Umbilical cord (tissue), 2 donors: ENCODE measurements at places on chromosomes 5 and 9.

DNA sequence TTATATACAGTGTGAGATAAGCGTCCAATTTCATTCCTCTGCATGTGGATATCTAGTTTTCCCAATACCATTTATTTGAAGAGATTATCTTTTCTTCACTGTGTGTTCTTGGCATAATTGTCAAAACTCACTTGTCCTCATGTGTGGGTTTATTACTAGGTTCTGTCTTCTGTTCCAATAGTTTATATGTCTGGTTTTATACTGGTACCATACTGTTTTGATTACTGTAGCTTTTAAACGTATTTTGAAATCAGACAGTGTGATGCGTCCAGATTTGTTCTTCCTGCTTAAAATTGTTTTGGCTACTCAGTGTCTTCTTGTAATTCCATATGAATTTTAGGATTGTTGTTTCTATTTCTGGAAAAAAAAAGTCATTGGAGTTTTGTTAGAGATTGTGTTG lies 10.2 kb downstream of the NDUFAF2 start:
- DNase-seq, result no peak

- peak; percentile 96 for DNase-seq
These were observed 159.3 kb downstream of the NR3C1 start for GRCh38 chr5:143244000-143244736.

DNA sequence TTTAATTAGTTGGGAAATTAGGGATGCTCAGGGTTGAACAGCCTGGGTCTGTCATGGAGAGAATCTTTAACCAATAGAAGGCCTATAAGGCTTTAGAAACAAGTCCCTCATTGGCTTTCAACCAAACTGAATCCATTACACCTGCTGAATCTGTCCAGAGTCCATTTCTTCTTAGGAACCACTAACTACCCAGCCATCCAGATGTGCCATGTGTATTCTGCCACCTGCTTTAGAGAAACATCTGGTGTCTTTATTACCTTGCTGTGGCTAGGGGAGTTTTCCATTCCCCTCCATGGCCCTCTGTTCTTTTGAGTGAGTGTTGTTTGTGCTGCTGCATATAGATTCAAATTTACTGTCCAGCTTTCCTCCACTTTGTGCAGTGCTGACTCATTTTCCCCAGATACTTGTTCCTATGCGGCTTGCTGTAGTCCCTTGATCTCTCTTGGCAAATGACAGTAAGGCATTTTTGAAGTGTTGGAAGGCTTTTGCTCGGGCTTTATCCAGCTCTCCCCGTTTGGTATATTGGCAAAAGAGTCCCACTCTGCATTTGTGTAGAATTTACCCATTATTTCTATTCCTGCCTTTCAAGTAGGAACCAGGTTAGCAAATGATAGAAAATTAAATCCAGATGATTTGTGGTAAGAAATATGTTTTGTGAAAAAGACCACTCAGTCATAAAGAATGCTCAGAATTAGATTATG lies 54.6 kb downstream of the NLN start:
- peak; percentile 82 for DNase-seq

- DNase-seq, result no peak
These were observed 7.0 kb upstream of the FBXO4 start for GRCh38 chr5:41918105-41918504.

GRCh38 chr9:98796364-98797101 lies at the start of gene ANKS6:
Gene ANKS6 (minus strand): TSS chr9:98796555. CDS start chr9:98796491, 64 bp downstream.
- peak; percentile 76 for DNase-seq

- no peak for DNase-seq
These were observed 61.8 kb upstream of the ARAP3 start for GRCh38 chr5:141743866-141744272.

DNA sequence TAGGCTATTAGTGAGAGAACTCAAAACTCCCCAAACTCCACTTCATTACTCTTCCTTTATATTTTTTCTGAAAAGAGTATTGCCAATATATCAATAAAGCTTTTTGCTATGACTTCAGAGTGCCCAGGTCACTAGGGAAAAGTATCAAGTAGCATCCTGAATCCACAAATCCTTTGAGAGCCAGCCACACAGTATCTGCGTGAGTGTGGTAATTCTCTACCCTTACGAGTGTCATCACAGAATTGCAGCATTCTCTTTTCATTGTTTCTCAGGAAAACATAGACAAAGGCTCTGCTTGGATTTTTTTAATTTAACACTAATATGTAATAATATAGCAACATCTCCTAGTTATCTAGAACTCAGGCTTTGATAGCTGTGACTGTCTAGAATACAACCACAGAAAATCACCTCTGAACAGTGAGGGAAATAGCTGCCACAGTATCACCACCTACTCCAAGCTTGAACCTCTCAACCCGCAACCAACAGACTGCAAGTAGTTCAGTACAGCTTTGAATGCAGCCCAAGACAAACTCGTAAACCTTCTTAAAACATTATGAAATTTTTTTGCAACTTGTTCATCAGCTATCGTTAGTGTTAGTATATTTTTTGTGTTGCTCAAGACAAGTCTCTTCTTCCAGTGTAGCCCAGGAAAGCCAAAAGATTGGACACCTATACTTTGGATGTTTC lies 79.3 kb upstream of the CCDC152 start:
- no peak for DNase-seq

- DNase-seq, result no peak
These were observed 10.7 kb upstream of the PRXL2C start for GRCh38 chr9:96665789-96666188.

- DNase-seq, result no peak
These were observed 34.7 kb downstream of the LPCAT1 start for GRCh38 chr5:1488882-1489680.

GRCh38 chr5:62680121-62680520 lies 101.5 kb downstream of the LRRC70 start:
- no peak for DNase-seq

GRCh38 chr5:86465052-86465838 lies 152.5 kb upstream of the COX7C start:
- DNase-seq, result no peak

DNA sequence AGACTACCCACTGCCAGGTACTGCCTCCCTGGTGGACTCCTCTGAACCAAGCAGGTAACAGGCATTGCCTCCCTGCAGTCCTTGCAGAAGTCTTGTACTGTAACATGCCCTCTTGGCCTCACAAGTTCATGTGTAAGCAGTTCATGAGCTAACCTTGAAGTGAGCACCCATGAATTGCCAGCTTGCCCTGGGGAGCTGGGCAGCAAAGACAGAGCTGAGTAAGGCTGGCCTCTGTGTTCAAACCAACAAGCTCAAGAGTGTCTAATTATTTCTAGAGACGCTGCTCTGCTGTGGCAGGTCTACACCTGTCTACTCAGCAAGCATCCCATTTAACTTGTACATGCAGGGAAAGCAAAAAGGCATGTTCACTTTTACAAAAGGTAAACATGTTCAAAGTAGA lies 113.5 kb downstream of the FEM1C start:
- no peak for DNase-seq

DNA sequence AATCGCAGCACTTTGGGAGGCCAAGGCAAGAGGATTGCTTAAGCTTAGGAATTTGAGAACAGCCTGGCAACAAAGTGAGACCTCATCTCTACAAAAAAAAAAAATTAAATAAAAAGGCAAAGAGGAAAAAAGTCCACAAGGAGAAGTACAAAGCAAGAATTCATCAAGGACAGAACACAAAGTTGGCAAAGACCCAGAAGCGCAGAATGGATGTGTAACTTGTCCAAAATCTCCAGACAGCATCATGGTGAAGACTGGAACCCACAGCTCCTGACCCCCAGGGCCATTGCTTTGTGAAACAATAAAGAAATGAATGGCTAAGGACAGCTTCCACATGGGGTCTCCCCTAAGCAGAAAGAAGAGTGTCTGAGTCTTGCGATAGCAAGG lies 7.8 kb downstream of the HSD17B3 start:
- no peak for DNase-seq

- no peak for DNase-seq
These were observed 3.6 kb downstream of the SLC12A7 start for GRCh38 chr5:1108023-1108864.

- peak; percentile 93 for DNase-seq
These were observed 1.3 kb upstream of the SH3PXD2B start for GRCh38 chr5:172455511-172456061.

DNA sequence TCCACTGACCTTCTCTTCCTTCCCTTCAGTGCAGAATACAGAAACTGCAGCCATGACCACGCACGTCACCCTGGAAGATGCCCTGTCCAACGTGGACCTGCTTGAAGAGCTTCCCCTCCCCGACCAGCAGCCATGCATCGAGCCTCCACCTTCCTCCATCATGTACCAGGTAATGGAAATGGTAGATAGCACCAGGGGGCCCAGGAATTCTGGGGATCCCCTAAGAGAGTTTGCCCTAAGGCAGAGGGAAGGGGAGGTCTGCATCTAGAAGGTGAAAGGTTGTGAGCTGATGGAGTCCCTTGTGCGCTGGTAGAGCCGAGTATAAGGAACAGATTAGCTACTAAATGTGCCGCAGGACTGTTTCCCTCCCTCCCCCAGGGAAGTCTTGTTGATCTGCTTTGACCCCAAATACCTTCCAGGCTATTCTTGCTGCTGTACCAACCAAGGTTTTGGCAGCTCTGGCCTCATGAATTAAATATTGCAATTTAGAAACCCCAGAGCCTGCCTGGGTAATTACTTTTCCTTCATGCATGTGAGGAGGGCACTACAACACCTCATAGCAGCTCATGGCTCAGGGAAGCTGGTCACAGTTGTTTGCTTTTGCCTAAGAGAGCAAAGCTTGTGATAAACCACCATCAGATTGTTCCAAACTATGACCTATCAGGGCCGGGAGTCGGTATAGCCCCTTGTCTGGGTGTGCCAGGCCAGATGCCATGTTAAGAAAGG lies 19.6 kb downstream of the CYFIP2 start:
- DNase-seq, result no peak

DNA sequence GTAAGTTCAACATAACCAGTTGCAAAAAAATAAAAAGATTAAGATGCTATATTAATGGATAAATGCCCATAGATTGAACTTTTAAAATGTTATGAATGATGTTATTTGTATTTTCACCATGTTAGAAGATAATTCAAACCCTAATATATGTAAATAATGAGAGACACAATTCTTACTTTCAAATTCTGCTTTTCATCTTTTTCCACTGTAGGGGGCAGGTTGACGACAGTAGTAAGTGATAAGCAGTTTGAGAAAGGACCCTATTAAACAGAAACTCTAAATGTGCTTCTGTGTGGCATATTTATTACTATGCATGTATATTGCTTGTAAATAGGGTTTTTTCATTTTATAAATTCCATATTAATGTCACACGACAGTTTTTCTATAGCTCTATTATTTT lies 591.1 kb downstream of the SEMA5A start:
- DNase-seq, result no peak

GRCh38 chr5:128015978-128016377 lies 67.6 kb upstream of the SLC12A2 start:
- DNase-seq, result peak; percentile 19

DNA sequence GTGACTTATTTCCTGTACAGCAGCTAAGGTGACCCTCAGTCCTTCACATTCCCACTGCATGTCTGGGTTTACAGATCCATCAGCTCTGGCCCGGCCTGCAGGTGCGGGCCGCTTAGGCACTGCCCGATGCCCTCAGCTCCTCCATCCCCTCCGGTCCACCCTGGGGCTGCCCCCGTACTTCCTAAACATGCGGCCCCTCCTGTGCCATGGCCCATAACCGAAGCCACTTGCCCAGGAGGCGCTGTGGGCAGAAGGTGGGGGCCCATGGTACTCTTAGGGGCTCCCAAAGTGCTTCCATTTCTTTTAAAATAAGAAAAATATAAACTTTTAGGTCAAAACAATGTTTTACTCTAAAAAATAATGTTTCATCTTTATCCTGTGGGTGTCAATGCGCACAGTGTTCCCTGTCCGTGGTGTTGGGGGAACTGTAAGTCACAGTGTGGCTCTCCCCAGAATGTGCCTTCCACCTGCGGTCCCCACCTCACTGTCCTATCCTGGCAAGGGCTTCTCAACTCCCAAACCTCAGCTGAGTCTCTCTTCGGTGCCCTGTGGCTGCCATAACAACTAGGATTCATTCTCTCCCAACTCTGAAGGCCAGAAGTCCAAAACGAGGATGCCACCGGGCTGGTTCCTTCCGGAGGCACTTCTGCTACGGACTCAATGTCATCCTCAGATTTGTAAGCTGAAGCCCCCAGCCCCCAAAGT lies 132.7 kb upstream of the LPCAT1 start:
- no peak for DNase-seq

DNA sequence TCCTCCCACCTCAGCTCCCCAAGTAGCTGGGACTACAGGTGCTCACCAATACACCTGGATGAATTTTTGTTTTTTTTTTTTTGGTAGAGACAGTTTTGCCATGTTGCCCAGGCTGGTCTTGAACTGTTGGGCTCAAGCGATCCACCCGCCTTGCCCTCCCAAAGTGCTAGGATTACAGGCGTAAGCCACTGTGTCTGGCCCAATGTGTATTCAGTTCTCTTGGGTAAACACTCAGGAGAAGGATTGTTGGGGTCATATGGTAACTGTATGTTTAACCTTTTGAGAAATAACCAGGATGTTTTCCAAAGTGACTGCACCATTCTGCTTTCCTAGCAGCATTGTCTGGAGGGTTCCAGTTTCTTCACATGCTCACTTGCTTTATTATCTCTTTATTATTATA lies 67.4 kb downstream of the TNPO1 start:
- no peak for DNase-seq

GRCh38 chr9:34995670-34996060 lies 6.1 kb downstream of the DNAJB5 start:
- no peak for DNase-seq

DNA sequence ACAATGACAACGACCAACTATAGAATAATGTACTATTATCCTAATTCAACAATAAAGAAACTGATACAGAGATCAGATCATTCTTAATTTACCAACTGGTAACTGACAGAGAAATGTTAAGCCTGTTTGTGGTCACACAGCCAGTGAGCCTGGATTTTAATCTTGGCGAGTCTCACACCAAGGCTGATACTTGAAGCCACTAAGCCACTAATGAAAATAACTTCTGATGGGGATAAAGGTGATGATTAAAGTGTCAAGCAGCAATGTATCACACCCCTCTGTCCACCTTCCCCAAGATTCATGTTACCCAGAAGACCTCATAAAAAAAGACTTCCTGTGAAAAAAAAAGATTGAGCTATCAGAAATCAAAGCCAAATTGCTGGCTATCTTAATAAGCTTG lies 350.5 kb downstream of the SPOCK1 start:
- DNase-seq, result no peak

- DNase-seq, result no peak
These were observed 14.6 kb downstream of the ARL14EPL start for GRCh38 chr5:116046823-116047222.

DNA sequence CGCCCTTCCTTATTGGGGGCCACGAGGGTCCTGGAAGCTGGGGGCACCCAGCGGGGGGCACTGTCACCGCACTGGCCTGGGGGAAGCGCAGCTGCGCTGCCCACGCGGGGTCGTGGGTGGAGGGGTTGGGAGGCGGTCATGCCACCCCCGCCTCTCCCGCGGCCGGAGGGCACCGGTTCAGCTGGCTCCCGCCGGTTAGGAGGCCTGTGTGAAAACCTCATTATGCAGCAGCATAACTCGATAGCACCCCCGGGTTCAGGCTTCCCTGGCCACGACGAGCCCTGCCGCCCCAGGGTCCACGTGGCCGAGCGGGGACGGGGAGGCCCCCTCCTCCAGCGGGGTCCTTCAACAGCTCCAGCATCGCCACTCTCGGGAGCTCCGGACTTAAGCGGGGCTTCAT lies 91.2 kb upstream of the ERCC6L2 start:
- DNase-seq, result no peak

- no peak for DNase-seq
These were observed 101.5 kb upstream of the ZNF462 start for GRCh38 chr9:106761493-106761892.
